AML-193 (cell line): ENCODE measurements at places on chromosomes 12 and 14.
A peak's percentile ranks its signal among the peaks of the same experiment; 100 is the strongest.

DNA sequence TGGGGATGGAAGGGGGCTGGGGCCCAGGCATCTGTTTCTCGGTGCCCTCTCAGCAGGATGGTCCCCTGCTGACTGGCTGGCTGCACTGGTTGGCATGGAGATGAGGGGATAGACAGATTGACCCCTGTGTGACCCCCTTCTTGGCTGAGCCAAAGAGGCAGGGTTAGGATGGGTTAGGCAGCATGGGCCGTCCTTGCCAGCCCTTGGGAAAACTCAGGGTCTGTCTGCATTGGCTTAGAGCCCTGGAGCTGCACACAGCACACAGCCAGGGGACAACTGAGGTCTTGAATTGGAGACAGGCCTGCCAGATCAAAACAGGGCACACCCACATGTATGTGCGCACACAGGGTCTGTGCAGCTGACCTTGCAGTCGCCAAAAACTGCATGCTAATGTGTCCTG lies 11.2 kb upstream of the LRP1-AS start:
- DNase-seq = no peak

GRCh38 chr14:23443411-23443812 lies 8.0 kb upstream of the MYH7 start:
- no peak for DNase-seq

GRCh38 chr12:123278101-123278627 lies 6.5 kb upstream of the CDK2AP1 start:
- peak; percentile 28 for DNase-seq

DNA sequence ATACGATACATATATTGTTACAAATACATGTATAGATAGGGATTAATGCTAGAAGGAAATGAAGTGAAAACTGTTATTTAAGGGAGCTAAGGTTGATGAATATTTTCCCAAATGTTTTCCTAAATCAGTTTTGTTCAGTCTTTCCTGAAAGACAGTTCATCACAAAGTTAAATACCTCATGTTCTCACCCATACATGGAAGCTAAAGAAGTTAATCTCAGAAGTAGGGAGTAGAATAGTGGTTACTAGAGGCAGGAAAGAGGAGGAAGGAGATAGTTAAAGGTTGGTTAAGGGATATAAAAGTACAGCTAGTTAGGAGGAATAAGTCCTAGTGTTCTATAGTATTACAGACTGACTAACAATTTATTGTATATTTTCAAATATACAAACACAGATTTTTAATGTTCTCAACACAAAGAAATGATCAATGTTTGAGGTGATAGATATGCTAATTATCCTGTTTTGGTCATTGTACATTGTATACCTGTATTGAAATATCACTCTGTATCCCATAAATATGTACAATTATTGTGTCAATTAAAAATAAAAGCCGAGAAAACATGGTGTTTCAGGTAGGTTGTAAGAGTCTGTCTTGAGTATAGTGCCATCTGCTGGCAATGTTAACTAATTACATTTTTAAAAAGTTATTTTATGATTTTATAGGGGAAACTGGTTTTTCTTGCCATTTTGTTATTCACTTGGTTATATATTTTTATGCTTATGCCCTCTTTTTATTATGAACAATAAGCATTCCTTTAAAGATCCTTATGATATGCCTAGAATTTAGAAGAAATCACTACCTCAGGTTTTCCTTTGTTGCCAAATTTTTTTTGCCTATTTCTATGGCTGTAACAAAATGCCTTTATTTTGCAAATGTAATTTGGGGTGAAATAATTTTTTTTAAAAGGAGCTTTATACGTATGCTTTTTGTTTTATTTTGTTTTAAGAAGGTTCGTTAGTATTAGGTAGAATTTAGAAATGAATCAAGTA lies 26.9 kb downstream of the ZDHHC17 start:
- DNase-seq = peak; percentile 33

DNA sequence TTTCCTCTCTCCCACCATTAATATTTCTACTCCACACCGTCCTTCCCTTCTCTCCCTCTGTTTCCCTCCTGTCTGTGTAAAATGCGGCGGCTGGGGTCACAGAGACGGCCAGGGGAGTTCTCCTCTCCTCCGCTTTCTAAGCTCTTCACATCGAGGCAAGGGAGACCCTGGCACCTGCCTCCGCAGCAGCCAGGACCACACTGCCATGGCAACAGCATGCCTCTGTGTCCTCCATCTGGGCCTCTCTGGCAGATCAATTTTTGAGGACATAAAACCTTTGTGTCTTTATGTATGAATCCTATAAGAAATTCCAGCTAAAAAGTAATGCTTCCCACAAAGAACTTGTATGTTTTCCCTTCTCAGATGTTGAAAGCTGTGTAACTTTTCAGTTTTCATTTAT lies 41.4 kb downstream of the DYRK4 start:
- no peak for DNase-seq

GRCh38 chr14:37903343-37904191 lies 304.1 kb upstream of the SSTR1 start:
- peak; percentile 9 for DNase-seq

DNA sequence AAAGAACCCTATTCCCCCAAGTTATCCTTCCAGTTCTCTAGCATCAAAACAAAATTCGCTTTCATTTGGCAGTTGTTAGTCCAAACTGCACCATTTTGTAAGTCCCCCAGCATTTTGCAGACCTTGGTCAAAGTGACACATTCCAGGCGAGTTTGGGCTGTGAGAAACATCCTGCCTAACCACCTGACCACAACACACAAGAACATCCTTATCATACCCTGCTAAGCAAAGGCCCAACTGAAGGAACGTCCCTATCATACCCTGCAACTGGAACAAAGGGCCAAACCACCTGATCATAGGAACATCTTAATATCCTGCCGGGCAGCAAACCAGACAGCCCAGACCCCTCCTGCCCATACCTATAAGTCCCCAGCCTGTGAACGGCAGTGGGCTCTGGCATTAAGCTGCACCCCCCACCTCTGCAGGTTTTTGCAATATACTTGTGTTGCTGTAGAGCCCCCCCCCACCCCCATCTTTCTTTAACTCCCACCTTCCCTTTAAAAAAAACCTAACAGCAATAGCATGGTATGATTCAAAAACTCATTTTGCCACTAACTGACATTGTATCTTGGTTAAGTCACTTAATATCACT lies 2.7 kb downstream of the PCNX4 start:
- DNase-seq = peak; percentile 6

DNA sequence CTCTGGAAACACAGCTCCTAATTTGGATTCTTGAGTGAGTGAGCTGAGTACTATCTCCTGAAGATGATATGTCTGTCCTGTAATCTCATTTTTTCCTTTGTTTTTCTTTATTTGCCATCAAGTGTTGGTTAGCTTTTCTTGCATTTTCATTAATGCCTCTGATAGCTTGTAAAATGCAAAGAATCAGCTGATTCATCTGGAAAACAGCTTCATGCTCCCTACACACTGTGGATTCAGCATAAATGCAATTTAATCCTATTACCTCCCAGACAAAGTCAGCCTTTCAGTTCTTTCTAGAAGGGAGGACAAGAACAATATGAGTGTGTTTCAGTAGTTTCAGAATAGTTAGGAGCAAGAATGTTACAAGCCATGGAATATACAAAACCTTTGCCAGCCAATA lies 79.4 kb downstream of the DACT1 start:
- DNase-seq = no peak

- no peak for DNase-seq
Measured at GRCh38 chr12:42213023-42213422, 25.0 kb downstream of the YAF2 start.

DNA sequence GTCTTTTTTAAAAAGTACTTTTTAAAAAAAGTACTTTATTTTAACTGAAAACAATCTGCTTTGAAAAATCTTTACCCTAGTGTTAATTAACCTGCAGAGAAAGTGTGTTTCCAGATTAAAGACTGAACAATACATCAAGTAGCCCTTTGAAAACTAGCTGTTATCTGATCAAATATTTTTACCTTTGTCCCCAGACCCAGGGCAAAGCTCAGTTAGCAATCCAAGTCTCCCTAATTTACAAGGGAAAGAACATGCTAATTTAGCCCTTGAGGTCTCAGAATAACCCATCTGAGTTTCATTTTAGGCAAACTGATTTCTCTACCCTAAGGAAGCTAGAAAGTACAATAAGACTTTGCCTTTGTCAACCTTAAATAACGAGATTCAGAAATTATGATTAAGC lies 91.2 kb downstream of the PPM1H start:
- no peak for DNase-seq

GRCh38 chr12:18284386-18284785 lies 23.1 kb downstream of the PIK3C2G start:
- no peak for DNase-seq

- DNase-seq = no peak
Measured at GRCh38 chr12:115135800-115136211, 451.8 kb upstream of the TBX3 start.

- no peak for DNase-seq
Measured at GRCh38 chr12:10178821-10179220, at the start of gene TMEM52B. Gene TMEM52B, plus strand, starts transcription at chr12:10179032. Its CDS starts 543 bp downstream, at chr12:10179575.

- DNase-seq = no peak
Measured at GRCh38 chr14:84421621-84422020, 1108.3 kb upstream of the FLRT2 start.

- DNase-seq = no peak
Measured at GRCh38 chr12:132717531-132718387, 7.1 kb downstream of the PGAM5 start.

GRCh38 chr12:123071857-123072256 lies 79.0 kb downstream of the PITPNM2 start:
- DNase-seq = no peak

GRCh38 chr14:49768301-49769121 lies 558 bp downstream of the KLHDC2 start:
- DNase-seq = peak; percentile 54

GRCh38 chr12:29346769-29347421 lies 34.1 kb downstream of the ERGIC2 start:
- no peak for DNase-seq

- DNase-seq = no peak
Measured at GRCh38 chr12:53170215-53170614, 10.3 kb upstream of the ZNF740 start.
